Stimulated activated CD8-positive, alpha-beta memory T cell treated with anti-CD3 and anti-CD28 coated beads, Interleukin-7, amount 100 ng/mL, for 1 hour (primary cell): ENCODE measurements at places on chromosomes 5 and 9.

DNA sequence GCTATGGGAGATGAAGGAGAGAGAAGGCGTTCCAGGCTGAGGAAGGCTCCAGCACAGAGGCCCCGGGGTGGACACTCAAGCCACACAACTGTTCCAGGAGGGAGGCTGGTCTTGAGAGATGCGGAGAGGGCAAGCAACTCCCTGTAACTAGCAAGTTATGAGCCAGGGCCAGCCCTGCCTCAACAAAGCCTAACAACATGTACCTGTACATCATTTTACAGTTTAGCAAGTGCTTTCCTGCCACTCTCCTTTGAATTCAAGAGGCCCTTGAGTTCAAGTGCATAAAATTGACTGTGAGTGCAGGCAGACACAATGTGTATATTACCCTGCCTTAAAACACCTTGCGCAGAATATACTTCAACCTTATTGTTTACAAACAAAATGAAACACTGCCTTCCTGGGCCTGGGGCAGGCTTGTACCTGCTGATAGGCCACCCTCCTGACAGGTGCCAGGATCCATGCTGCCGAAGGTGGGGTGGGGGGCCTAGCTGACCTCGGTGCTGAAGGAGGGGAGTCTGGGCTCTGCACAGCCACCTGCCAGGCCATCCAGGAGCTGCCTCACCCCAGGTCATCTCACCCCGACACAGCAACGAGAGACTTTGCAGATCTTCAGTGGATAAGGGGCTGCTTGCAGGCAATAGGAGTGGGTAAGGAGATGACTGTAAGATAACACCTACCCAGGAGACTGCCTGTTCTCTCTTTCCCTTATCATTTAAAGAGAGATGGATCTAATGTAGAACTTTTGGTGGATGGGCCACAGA, 80.0 kb downstream of the PPARGC1B start:
- DNase-seq: no peak

DNA sequence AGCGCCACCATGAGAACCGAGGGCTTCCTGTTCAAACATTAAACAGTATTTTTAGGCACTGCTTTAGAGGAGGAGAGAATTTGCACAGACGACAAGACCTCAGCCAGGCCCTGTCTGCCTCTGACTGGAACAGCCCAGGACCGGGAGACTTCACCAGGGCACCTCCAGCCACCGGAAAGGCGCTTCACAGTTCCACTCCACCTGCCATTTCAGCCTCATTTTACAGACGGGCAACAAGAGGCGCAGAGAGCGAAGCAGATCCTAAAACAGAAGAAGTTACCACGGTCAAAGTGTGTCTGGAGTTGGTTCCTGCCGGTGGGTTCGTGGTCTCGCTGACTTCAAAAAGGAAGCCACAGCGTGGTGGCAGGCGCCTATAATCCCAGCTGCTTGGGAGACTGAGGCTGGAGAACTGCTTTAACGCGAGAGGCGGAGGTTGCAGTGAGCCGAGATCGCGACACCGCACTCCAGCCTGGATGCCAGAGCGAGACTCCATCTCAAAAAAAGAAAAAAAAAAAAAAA, 28.4 kb downstream of the COL23A1 start:
- DNase-seq: no peak

DNA sequence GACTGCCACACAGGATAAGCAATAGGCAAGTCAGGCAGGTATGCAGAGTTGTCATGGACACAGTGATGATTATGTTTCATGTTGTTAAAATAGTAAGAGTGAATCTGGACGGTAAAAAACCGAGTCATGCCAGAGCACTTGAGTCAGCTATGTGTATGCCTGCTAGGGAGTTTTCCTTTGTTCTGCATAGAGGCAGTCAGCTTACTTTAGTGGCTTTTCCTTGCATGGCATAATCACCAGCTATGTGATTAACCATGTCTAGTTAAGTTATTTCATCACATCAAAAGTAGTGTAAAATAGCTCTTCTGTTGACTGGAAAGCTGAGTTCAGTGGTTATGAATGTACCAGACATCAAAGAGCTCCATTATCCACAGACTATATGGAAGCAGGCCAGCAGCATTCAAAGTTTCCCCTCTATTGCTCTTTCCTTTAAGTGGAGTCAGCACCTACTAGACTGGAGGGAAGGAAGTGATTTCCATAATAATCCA, 989.8 kb downstream of the TLE1 start:
- DNase-seq: no peak

- no peak for DNase-seq
These were observed 64.3 kb upstream of the TNC start for GRCh38 chr9:115182264-115182663.
